GM23248 (cell line): ENCODE measurements at places on chromosomes 13 and 19. TPM values are rescaled to one million over a fixed set of nuclear protein-coding genes. Genes with fewer than 3 reads are reported as not detected.

CALR3 gene
- polyA plus RNA-seq: not detected in 2 replicates

SBNO2 gene
- 7.5 and 11.9 TPM in 2 replicates for polyA plus RNA-seq

SHISA7 gene
- not detected in 2 replicates for polyA plus RNA-seq

ZNF136 gene
- 4.6 and 4.8 TPM in 2 replicates for polyA plus RNA-seq

PPM1N gene
- polyA plus RNA-seq: 0.33 and 0.63 TPM in 2 replicates

CD177 gene
- polyA plus RNA-seq: 0.36 and 0.38 TPM in 2 replicates

AXL gene
- polyA plus RNA-seq: 340 and 348 TPM in 2 replicates

CGB5 gene
- polyA plus RNA-seq: 1.3 and 1.7 TPM in 2 replicates

PNMA8A gene
- polyA plus RNA-seq: 0.26 and 0.56 TPM in 2 replicates

KLHL1 gene
- not detected in 2 replicates for polyA plus RNA-seq

SHD gene
- not detected in 2 replicates for polyA plus RNA-seq

SYMPK gene
- 14.8 and 17.8 TPM in 2 replicates for polyA plus RNA-seq

SLITRK1 gene
- polyA plus RNA-seq: 0.05 TPM in 1 of 2 replicates, not detected in the other

ADAMTS10 gene
- 3.5 and 4.3 TPM in 2 replicates for polyA plus RNA-seq

CRB3 gene
- polyA plus RNA-seq: not detected in 2 replicates

ZNF440 gene
- 2.3 and 2.4 TPM in 2 replicates for polyA plus RNA-seq

PSG11 gene
- polyA plus RNA-seq: 0.36 and 0.85 TPM in 2 replicates

ZNF709 gene
- 1.1 and 1.6 TPM in 2 replicates for polyA plus RNA-seq

SMAD9 gene
- polyA plus RNA-seq: 9.1 and 10.6 TPM in 2 replicates

MYO1F gene
- polyA plus RNA-seq: 1.1 and 1.6 TPM in 2 replicates

SLAIN1 gene
- not detected in 2 replicates for polyA plus RNA-seq

RNF113B gene
- not detected in 2 replicates for polyA plus RNA-seq

ZNF835 gene
- 0.09 TPM in 1 of 2 replicates, not detected in the other for polyA plus RNA-seq

NPAS1 gene
- 21.1 and 23.2 TPM in 2 replicates for polyA plus RNA-seq

LATS2 gene
- 10.6 and 11.8 TPM in 2 replicates for polyA plus RNA-seq

EEF1AKMT1 gene
- polyA plus RNA-seq: 23.0 and 23.1 TPM in 2 replicates

IL17D gene
- polyA plus RNA-seq: 0.28 and 0.51 TPM in 2 replicates

LILRA5 gene
- polyA plus RNA-seq: not detected in 2 replicates

NACC1 gene
- polyA plus RNA-seq: 1.4 and 2.6 TPM in 2 replicates

RASAL3 gene
- not detected in 2 replicates for polyA plus RNA-seq

FOXA3 gene
- polyA plus RNA-seq: not detected in 2 replicates

ZNF813 gene
- polyA plus RNA-seq: 1.0 and 1.4 TPM in 2 replicates

ZNF345 gene
- 3.2 and 4.6 TPM in 2 replicates for polyA plus RNA-seq

FARSA gene
- polyA plus RNA-seq: 79.9 and 83.4 TPM in 2 replicates

GIPC1 gene
- polyA plus RNA-seq: 106 and 112 TPM in 2 replicates

EGLN2 gene
- 52.5 and 61.2 TPM in 2 replicates for polyA plus RNA-seq

MUC16 gene
- polyA plus RNA-seq: not detected in 2 replicates

TEX30 gene
- 37.6 and 38.0 TPM in 2 replicates for polyA plus RNA-seq

PALM gene
- 0.32 and 0.36 TPM in 2 replicates for polyA plus RNA-seq

PRX gene
- 0.52 and 0.54 TPM in 2 replicates for polyA plus RNA-seq

PRKCG gene
- not detected in 2 replicates for polyA plus RNA-seq

CLEC11A gene
- polyA plus RNA-seq: 122 and 127 TPM in 2 replicates

ZNF112 gene
- polyA plus RNA-seq: 4.2 and 5.6 TPM in 2 replicates

ZNF563 gene
- polyA plus RNA-seq: 2.6 and 2.8 TPM in 2 replicates

ATP7B gene
- polyA plus RNA-seq: 0.09 and 0.10 TPM in 2 replicates

CEACAM7 gene
- polyA plus RNA-seq: not detected in 2 replicates

FFAR3 gene
- not detected in 2 replicates for polyA plus RNA-seq

NLRP5 gene
- not detected in 2 replicates for polyA plus RNA-seq

ZNF439 gene
- 7.4 and 8.8 TPM in 2 replicates for polyA plus RNA-seq

TMTC4 gene
- 1.9 and 2.6 TPM in 2 replicates for polyA plus RNA-seq

RFPL4AL1 gene
- polyA plus RNA-seq: not detected in 2 replicates

CERS4 gene
- polyA plus RNA-seq: not detected in 2 replicates

CGB8 gene
- polyA plus RNA-seq: 1.9 and 2.0 TPM in 2 replicates

MATK gene
- polyA plus RNA-seq: not detected in 2 replicates

JSRP1 gene
- polyA plus RNA-seq: 0.41 TPM in 1 of 2 replicates, not detected in the other

ZNF799 gene
- polyA plus RNA-seq: 1.8 and 2.2 TPM in 2 replicates
